H4 (cell line): ENCODE measurements at places on chromosomes 2 and 18. TPM values are rescaled to one million over a fixed set of nuclear protein-coding genes. Genes with fewer than 3 reads are reported as not detected.

- DNase-seq, result peak; percentile 62
Observed at GRCh38 chr2:147829106-147829505, 15.7 kb upstream of the ACVR2A start.

GPR75 gene
- 1.1 and 1.4 TPM in 2 replicates for total RNA-seq

DNA sequence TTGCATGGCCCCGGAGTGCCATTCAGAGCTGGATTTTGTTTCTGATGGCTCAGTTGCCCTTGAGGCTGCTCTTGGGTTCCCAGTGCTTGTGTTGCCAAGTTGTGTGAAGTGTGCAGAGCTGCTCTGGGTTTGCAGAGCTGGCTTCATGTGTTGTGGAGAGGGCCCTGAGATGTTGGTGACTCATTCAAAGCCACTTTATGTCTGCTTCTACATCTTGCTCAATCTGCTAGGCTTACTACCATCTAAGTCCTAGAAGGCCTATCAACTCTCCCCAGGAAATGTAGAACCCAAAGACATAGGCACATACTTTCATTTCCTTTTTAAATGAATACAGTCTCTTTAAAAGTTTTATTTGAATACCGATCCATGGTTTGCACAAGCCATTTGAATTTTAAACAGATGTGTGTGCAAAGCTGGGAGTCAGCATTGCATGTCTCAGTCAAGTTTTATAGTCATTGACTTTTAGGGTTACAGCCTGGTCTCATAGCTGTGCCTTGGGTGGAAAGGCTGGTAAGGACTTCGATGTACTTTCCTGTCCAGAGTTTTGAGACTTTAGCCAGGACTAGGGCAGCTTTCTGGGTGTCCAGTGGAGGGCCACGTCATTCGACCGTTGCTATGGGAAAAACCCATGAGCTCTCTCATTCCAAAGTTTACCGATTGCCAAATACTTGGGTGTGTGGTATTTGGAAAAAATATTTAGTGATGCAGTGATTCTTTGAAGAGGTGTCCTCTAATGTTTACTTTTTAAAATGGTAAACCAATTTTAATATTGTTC is 105.0 kb downstream of the LTBP1 start:
- DNase-seq, result no peak

DNA sequence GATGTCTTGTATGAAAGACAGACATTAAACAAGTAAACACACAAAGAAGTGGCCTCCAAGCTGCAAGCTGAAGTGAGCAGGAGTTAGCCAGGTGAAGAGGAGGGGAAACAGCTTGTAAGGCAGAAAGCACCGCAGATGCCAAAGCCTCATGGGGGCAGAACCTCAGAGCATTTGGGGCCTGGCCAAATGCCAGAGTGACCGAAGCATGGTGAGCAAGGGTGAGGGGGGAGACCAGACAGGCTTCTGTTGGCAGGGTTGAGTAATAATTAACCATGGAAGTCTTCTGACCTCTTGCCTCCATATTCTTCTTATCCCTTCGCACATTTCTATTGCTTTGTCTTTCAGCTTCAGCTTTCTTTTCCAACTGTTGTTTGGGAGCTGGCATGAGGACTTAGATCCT is 5.6 kb downstream of the QPCT start:
- no peak for DNase-seq

DNA sequence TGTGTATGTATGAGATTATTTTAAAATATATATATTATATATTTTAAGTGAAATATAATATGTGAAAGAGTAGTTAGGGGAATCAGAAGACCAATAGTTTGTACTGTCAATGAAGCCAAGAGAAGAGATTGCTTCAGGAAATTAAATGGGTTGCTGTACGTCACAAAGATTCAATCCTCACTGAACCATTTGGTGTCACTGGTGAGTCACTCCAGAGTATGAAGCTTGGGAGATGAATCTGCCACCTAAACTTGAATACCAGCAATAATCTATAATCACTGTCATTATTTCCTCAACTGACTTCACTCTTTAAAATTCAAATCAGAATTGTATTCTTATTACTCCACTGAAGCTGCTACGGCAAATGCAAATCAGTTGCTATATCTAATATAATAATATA is 41.9 kb upstream of the SCN9A start:
- peak; percentile 58 for DNase-seq

GRCh38 chr18:24315170-24315569 is 82.5 kb downstream of the OSBPL1A start:
- no peak for DNase-seq

DNA sequence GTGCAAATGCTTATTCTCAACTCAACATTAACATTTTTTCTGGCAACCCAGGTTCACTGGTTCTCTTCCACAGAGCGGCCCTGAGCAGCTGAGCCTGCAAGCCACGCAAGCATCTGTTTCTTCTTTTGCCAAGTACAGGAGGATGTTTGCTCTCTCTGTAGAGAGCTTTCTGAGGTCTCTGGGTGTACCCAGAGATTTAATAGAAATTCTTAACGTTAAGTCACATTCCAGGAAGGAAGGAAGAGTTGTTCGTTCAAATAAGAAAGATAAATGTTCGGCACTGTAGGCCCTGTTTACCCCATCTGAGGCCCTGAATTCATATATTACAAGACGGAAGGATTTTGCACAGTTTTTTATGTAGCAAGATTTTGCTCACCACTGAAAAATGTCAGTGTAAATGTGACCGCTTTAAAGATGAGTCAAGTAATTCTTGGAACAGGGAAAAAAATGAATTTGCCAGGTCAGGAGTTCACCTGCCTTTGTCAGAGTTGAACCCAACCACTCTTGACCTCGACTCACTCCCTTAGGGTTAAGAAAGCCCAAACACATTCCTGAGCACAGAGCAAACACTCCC is 30.1 kb downstream of the KCTD18 start:
- DNase-seq, result no peak
